A549 (cell line): ENCODE measurements at places on chromosomes 3 and 15. TPM values are rescaled to one million over a fixed set of nuclear protein-coding genes. Genes with fewer than 3 reads are reported as not detected.

- no peak for DNase-seq
These were observed 25.5 kb downstream of the EIF2AK4 start for GRCh38 chr15:39959411-39959810.

DNA sequence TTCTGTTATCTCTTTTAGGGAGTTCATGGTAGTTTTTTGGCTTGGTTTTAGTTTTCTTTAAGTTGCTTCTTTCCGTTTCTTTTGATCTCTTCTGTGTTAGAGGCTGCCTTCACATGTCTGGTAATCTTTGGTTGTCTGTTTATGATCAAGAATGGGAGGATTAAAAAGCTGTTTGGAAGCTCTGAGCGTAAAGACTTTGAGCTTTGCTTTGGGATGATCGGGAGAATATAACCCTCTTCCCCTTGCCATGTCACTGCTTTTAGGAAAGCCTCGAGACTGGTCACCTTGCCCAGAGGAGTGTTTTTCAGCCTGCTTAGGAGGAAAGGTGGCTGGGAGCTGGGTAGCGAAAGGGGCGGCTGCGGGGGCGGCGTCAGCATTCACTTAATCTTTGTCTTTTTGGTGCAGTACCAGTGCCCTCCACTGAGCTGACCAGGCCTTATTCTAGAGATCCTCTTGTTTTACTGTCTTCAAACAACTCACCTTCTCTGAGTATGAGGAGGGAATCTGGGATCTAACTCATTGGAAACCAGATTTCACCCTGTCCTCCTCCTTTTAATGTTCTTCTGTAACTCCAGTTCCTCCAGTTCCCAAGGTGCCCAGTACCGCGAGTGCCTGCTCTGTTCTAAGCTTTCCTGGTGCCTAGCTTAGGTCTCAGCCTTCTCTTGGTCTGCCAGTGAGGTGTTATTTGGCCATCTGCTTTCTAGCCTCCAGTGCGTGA lies 15.5 kb downstream of the TATDN2 start:
- peak; percentile 79 for DNase-seq

DNA sequence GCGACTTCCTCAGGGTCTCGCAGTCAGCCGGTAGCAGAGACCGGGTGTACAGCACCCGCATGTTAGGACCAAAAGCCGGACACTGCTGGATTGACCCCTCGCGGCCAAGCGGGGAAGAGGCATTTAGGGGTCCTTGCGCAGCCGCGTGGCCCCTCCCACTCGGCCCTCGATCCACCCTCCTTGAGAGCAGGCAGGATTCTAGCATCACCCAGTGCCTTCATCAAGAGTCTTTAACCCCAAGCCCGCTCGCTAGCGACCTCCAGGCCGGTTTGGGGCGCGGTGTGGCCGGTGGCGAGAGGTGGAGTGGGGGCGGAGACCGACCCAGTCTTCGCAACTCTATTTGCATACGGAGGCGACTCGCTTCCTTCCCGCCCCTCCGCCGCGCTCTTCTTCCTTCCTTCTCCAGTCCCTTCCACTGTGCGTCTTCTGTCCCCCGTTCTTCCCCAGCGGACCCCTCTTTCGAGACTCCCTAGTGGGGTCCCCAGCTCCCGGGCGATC lies at the start of gene ST6GAL1:
Gene ST6GAL1 (plus strand): TSS at position 384 of the 498 bp plus-strand sequence. CDS start 112,178 bp downstream, outside the sequence.
- DNase-seq: peak; percentile 42

- no peak for DNase-seq
These were observed 116.4 kb upstream of the ARHGEF3 start for GRCh38 chr3:56918111-56918568.

GRCh38 chr3:15903759-15904720 lies 106.3 kb upstream of the ANKRD28 start:
- DNase-seq: no peak

GRCh38 chr3:78986416-78987101 lies 781.2 kb downstream of the ROBO1 start:
- no peak for DNase-seq

DNA sequence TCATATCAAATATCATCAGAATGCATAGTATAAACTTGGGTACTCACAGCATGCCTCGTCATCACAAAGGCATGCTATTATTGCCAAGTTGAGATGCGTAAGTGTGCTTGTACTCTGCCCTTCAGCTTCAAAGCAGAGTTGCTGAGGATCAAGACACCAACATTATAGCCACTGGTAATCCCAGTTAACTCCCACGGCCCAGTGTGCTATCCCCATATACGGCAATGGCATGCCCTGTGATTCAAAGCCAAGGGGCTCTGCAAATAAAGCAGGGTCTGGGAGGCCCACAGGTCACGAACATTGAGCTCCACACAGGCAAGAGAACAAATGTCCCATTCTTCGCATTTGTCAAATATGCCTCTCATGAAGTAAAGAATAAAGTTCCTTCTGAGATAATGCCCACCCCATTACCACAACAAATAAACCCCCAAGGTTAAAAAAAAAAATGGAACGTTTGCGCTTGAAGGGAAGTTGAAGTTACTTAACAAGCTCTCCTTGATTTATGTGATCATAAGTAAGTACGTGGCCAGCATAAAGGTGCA lies 298.1 kb upstream of the NECTIN3 start:
- DNase-seq: peak; percentile 4

DNA sequence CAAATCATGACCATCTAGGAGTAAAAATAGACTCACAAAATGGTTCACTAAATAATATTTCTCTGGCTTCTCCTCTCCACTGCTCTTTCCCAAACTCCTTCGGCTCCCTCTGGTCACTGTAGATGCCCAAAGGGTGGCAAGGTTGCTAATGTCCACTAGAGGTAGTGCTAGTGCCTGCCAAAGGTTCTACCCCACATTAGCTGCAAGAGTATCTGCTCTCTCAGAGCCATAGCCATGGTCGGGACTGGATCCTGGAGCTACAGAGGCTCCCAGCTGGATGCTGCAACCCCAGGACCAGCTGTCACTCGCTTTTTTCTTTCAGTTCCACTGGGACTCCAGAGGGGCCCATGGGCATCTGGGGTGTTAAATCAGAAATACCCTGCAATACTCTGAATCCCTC lies 8.5 kb downstream of the HTR3D start:
- peak; percentile 45 for DNase-seq

GRCh38 chr3:18246336-18247060 lies 178.6 kb downstream of the SATB1 start:
- DNase-seq: no peak

- no peak for DNase-seq
These were observed 466.1 kb upstream of the CFAP20DC start for GRCh38 chr3:59515966-59516365.

- DNase-seq: no peak
These were observed 49.1 kb upstream of the TJP1 start for GRCh38 chr15:29871401-29871800.

GRCh38 chr15:99267957-99268356 lies 16.7 kb downstream of the LRRC28 start:
- no peak for DNase-seq

SAXO2 gene
- polyA plus RNA-seq: 1.8 to 2.5 TPM (median 2.2 TPM) in 3 replicates

SAMD7 gene
- polyA plus RNA-seq: not detected in 3 replicates

WNT5A gene
- 0.55 to 1.3 TPM (median 1.1 TPM) in 3 replicates for polyA plus RNA-seq
